ENCODE measurements at places on chromosomes 11 and 22.

DNA sequence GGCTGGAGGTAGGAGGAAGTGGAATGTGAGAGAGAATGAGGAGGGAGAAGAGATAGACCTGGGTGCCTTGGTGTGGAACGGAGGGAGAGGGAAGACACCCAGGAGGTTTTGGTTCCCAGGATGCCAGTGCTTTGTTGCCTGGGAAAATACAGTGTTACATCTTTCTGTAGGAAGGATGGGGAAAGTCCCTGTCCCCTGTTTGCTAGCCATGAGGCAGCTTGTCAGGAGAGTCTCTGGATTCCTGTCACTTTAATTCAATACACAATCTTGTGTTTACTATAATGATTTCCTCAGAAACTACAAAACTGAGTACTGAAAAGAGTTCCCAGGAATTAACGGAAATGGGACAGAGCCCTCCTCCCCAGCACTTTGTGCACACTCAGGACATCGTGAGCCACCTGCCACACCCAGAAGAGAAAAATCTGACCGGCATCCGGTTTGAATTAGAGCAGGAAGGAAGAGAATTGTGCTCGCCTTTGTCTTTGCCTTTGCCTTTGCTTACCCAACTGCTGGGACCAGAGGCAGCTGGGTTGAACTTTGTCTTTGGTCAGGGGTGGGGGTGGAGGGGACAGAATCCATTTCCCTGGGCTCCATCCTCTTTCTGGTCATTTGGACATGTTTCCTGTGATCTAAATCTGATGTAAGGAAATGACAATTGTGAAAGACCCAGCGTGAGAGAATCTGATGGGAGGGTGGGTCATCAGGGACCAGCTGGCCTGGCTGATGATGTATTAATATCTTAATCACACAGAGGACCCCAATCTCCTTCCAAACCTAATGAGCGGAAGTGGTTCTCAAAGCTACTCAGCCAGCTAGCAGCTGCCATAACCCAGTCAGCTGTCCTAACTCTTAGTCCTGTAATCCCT is 1.3 kb upstream of the LIMK2 start:
- no peak for DNase-seq

DNA sequence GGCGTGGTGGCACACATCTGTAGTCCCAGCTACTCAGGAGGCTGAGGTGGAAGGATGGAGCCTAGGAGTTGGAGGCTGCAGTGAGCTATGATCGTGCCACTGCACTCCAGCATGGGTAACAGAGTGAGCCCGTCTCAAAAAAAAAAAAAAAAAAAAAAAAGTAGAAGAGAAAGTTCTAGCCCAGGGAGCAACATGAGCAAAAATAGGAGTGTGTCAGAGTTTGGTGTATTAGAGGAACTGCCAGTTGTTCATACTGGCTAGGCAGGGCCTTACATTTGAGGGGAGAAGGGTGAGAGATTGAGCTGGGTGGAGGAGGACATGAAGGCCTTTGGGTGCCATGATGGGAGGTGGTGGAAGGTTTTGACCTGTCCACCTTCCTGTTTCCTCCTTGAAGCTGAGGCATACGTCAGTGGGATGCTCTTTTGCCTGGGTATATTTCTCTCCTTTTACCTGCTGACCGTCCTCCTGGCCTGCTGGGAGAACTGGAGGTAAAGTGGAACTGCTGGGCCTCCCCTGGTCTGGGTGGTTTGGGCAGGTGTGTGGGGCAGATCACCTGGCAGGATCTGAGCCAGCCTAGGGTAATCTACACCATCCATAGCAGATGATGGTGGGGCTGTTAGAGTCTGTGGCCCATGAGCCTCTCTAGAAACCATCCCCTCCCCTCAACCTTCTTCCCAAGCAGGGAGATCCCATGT is 7.3 kb downstream of the SIDT2 start:
- no peak for DNase-seq

DNA sequence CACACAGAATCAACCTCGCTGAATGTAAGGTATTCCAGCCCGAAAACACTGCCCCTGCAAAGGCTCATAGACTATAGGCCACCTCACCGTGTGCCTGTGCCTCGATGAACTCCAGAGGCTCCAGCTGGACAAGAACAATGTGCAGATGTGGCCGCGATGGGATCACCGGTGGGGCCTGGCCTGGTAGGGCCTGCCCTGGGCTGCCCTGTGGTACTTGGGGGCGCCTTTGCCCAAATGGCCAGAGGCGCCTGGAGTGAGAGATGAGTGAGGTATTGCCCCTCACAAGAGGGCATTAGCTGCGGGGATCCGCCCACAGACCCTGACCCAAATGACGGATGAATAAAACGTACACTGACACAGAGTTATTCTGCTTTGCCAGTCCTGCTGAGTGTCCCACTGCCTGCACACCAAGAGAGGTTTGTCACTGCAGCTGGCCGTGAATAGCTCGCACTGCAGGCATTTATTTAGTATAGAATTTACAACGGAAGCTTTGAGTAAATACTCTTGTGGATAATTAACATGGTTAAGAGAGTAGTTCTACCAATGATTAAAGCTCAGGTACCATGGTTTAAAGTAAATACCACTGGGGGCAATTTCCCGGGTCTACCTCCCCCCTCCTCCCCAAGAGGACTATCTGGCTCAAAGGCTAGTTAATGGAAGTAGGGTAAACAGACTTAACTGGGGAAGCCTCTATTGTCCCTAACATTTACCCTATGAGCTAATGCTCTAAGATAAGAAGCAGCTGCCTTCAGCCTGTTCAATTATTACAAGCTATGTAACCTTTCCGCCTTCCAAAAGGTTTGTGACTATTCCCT is 101.1 kb upstream of the IGLL5 start:
- DNase-seq = no peak

DNA sequence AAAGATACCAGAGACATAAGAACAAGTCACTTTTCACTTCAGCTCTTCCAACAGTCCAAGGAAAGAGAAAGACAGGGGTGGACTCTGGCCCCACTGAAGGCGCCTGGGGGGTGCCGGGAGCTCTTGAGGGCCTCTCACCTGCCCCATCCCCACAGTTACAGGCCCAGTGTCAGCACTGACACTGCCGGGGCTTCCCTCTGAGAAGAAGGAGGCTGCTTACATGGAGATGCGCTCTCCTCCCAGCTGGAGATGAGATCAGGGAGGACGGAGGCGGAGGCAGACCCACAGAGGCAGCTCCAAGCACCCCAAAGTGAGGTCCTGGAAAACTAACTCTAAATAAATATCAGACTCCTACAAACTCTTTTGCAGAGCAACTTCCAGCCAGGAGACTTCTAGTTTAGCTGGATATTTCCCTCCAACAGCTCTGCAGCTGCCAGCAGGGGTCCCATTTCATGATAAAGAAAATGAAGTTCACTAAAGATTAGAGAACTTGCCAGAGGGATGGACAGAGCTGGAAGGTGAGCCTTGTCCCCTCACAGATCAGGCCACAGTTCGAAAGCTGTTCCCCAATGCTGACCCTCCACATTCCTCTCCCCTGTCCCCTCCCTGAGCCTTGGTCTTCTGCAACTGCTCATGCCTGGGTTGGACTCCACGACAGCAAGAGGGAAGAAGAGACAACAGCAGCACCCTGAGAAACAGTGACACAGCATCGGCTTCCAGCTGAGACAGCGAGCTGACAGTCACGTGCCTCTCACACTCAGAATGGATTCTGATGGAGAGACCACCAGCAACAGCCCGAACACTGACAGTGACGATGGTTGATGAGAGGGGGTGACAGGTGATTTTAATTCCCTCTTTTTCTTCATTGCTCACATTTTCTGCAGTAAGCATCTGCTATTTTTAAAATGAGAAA is 5.8 kb downstream of the CARS1 start:
- no peak for DNase-seq

Measured in fibroblast of gingiva (primary cell).